ENCODE measurements at places on chromosomes 11 and 22.

- no peak for DNase-seq
Measured at GRCh38 chr22:43238526-43239006, 51.6 kb upstream of the TTLL12 start.

- DNase-seq = no peak
Measured at GRCh38 chr11:126989942-126990715, 10.4 kb downstream of the KIRREL3 start.

DNA sequence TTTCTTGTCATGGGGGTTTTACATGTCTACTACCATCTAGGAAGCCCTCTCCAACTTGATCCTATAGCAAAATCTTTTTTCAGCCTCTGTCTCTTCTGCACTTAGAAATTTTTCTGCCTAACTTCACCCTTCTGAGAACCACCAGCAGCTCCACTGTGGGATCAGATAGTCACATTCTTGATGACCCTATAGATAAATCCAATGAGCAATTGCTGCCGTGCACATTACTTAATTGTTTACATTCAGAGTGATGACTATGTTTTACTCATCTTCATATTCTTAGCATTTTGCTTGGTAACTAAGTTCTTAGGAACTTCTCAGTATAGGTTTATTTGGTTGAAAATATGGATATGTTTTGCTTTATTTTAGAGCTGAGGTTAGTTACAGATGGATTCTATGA, 12.4 kb upstream of the ETS1 start:
- no peak for DNase-seq

- DNase-seq = no peak
Measured at GRCh38 chr11:118896472-118896913, 12.8 kb downstream of the CXCR5 start.

DNA sequence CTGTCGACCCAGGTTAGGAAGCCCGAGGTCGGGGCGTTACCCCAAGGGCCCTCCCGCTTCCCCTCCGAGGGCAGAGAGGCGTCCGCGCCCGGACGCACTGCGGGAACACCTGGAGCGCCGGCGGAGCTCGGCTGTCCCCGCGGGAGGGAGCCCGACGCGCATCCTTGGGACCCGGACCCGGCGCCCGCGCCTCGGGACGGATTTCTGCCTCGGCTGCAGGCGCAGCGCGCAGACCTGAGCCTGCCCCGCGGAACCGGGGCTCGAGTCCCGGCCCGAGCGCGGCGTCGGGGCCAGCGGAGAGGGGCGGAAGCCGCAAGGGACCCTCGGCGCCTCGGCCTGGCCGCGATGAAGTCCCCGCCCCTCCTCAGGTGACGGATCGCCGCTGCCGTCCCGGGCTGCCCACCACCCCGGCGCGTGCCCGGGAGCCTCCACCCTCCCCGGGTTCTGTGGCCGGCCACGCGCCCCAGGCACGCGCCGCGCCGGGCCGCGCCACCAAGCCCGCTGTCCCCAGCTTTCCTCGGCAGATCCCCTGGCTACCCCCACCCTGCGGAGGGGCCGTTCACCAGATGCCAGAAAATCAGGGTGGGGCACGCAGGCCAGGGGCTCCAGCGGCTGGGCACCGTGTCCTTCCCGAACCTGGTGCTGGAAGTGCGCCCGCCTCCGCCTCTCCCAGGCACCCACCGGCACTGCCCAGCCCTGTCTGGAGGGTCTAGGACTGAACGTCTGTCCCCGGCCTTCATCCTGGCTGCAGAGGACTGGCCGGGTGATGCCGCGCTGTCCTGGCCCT, 410 bp downstream of the GLB1L3 start:
- DNase-seq = peak; percentile 14

GRCh38 chr11:70713086-70713835, 314.9 kb downstream of the CTTN start:
- no peak for DNase-seq

GRCh38 chr11:124865902-124866851, 945 bp downstream of the ROBO3 start:
- DNase-seq = peak; percentile 69

DNA sequence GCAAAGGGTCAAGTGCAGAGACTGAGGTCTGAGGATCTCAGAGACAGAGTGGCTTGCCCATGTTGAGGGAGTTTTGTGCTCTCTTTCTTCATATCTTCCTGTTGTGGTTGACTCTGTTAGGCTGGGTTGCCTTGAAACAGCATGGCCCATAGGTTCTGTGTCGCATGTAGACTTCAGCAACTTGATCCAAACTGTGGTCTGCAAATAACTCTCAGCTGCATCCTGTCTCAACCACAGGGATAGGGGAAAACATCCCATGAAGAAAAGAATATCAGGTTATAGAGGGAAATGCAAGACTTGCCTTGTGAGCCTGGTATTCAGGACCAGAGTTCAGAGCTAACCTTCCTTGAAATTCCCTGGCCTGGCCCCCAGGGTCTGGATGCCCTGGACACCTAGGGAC, 69.4 kb downstream of the FLI1 start:
- DNase-seq = no peak

GRCh38 chr11:105132716-105133511, 6.7 kb downstream of the CARD18 start:
- DNase-seq = no peak

DNA sequence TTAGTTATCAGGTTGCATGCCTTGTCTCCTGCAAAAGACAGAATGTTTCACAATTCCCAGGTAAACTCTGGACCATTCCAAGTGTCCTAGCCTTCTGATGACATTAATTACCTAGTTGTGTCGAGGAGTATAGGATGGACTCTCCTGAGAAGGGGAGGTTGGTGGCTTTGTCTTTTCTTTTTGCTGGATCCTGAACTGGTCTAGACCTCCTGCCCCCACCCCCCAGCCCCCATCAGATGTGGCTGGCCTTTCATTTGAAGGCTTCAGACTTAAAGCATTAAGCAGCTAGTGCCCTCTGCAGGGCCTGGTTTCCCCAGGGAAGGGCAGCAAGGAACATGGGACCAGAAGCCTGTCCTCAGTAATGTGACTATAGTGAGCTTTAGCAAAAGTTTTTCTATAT, 9.7 kb downstream of the MCAM start:
- no peak for DNase-seq

- no peak for DNase-seq
Measured at GRCh38 chr11:86548271-86548917, 124.0 kb downstream of the ME3 start.

DNA sequence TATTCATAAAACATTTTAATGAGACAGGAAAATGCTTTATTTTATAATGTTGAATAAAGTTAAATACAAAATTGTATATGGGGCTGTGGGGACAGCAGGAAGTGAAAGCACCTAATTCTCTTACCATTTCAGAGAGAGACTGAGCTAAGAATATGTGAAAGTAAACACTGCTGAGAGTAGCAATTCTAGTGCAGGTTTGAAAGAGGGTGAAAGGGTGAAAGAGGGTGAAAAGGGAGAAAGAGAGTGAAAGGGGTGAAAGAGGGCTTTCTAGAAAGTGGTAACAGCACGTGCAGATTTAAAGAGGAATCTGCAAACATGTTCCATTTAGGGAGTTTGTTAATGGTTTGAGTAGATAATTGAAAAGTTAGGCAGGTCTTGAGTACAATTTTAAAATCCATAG, 652.0 kb upstream of the CCDC90B start:
- no peak for DNase-seq

DNA sequence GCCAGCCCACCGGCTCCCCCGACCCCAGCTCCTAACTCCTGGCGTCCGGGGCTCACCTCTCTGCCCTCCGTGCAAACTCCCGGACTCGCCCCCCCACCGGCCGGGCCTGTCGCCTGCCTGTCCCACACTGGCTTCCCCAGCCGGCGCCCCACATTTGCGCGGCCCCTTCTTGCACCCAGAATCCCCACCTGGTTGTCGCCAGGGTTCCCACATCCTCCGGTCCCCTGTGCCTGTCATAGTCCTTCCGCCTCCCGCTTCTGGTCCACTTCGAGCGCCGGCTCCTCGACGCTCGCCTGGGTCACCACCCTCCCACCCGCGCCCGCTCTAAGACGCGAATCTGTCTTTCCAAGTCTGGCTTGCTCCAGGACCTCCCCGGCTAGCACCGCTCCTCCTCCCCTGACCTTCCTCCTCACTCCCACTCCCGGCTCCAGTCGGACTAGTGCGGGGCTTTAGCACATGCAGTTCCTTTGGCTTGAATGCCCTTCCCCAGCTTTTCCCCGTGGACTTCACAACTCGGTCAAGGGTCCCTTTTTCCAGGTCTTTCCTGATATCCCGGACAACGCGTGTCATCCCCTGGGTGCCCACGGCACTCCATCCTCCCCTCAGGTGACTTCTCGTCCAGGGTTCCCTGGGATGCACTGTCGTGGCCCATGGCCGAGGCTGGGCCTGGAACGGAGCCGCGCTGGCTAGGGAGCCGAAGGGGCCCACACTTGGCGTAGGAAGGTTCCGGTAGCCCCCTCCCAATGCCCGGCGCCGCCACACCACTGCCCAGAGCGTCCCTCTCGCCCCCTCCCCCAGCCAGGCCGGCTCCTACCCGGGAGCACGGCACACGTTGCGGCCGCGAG, 635 bp downstream of the SCARF2 start:
- no peak for DNase-seq

DNA sequence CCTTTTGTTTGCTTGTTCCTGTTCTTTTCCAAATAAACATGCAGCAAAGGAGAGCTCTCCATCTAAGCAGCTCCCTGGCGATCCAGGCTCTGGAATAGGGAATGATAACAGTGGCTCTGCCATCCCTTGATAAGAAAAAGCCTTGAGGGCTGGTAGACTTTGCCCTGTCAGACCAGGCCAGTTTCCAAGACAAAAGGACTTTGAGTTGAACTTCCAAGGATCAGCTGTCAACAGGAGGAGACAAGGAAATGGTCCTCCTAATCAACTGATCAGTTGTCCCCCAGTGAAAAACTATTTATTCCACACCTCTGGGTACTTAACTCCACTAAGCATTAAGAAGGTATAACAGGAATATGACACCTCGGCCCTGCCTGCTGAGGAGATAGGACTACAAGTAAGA, 127.8 kb downstream of the PARVA start:
- no peak for DNase-seq

DNA sequence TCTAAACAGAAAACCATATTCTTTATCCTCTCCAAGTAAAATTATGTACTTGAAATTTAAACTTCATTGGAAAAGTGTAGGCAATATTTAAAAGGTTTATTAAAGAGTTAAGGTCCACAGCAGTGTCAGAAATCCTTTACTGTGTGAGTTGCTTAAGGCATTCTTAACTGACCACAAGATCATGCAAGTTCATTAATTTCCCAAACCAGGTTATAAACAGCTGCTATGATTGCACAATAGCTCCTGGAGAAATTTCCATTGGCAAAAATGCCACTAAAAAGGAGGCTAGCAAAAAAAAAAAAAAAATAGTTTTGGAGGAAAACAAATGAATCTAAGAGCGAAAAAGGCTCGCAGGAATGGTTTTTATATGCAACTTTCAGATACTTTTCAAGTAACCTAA, 106.2 kb downstream of the ETS1 start:
- no peak for DNase-seq

- no peak for DNase-seq
Measured at GRCh38 chr11:1149545-1149944, 8.2 kb upstream of the MUC5AC start.

GRCh38 chr11:90846628-90847027, 623.8 kb upstream of the CHORDC1 start:
- no peak for DNase-seq

DNA sequence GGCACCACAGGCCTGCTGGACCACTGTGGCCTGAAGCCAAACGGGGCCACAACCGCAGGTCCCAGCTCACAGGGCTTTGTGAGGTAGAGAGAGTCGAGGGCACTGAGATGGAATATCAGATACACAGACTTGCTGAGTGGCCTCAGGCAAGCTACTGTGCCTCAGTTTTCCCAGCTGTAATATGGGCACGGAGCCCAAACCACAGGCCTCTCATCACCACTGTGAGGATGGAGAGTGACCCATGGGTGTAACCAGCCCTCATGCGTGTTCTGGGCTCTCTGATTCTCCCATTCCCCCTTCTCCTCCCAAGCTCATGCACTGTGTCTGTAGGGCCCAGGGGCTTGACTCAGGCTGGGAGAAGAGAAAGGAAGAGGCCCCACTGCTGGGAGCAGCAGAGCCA, 4.2 kb downstream of the UNC93B1 start:
- DNase-seq = no peak

DNA sequence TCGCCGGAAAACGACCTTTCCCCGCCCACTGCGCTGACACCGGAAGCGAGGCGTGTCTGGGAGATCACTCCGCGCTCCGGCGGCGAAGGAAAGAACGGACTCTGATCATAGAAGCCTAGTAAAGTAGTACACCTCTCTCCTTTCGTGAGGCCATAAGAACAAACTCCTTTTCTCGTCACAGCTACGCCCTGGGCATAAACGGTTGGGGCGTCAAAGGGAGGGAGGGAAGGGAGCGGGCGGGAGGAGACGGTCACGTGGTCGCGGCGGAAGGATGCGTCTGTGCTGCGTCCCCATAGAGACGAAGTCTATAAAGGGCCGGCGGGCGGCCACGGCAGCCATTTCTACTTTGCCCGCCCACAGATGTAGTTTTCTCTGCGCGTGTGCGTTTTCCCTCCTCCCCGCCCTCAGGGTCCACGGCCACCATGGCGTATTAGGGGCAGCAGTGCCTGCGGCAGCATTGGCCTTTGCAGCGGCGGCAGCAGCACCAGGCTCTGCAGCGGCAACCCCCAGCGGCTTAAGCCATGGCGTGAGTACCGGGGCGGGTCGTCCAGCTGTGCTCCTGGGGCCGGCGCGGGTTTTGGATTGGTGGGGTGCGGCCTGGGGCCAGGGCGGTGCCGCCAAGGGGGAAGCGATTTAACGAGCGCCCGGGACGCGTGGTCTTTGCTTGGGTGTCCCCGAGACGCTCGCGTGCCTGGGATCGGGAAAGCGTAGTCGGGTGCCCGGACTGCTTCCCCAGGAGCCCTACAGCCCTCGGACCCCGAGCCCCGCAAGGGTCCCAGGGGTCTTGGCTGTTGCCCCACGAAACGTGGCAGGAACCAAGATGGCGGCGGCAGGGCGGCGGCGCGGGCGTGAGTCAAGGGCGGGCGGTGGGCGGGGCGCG, at the start of gene ATF4:
TSS of gene ATF4 (plus strand) at position 337 of the 880 bp plus-strand sequence. CDS start 884 bp downstream, outside the sequence.
- DNase-seq = peak; percentile 87

- no peak for DNase-seq
Measured at GRCh38 chr11:44407211-44407996, 97.5 kb upstream of the ALX4 start.

- no peak for DNase-seq
Measured at GRCh38 chr22:26170112-26170492, 840 bp downstream of the SEZ6L start.

DNA sequence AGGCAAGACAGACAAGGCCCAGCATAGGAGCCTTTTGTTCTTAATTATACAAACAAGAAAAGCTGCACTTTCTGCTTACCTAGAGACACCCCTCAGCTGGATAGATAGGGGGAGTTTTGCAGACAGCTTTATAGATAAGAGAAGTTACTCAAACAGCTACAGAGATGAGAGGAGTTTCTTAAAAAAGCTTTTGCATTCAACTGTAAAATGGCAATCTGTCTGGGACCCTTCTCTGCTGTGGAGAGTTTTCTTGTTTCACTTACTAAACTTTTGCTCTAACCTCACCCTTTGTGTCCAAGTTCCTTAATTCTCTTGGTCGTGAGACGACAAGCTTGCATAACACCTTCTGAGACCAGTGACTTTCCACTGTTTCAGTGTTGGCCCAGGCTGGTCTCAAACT, 103.8 kb upstream of the CHORDC1 start:
- DNase-seq = no peak

- no peak for DNase-seq
Measured at GRCh38 chr11:33262011-33262645, 4.9 kb downstream of the HIPK3 start.
